T-cell (primary cell): ENCODE measurements at places on chromosomes 16 and 17.

GRCh38 chr17:75894049-75894733 lies 2.6 kb downstream of the TRIM65 start:
- no peak for DNase-seq

GRCh38 chr16:67645397-67646121 lies 615 bp downstream of the CARMIL2 start:
- no peak for DNase-seq

DNA sequence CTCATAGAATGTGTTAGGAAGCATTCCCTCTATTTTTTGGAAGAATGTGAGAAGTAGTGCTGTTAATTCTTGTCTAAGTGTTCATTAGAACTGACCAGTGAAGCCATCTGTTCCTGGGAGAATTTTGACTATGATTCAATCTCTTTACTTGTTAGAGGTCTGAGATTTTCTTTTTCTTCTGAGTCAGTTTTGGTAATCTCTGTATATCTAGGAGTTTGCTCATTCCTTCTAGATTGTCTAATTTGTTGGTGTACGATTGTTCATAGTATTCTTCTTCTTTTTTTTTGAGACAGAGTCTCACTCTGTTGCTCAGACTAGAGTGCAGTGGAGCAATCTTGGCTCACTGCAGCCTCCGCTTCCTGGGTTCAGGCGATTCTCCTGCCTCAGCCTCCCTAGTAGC lies 20.4 kb downstream of the NFATC3 start:
- no peak for DNase-seq

- no peak for DNase-seq
Measured at GRCh38 chr17:68133346-68134045, 98.0 kb downstream of the KPNA2 start.

DNA sequence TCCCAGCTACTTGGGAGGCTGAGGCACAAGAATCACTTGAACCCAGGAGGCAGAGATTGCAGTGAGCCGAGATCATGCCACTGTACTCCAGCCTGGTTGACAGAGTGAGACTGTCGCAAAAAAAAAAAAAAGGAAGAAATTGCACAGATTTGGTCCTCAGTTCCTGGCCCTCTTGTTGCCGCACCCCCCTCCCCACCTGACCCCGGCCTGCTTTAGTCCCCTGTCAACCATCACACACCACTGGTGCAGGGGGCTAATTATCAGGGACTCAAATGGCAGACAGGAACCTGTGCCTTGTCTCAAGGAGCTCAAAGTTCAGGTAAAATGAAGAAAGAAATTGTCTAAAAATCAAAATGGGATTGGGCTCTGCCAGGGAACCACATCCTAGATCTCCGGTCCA lies 28.1 kb downstream of the NGFR start:
- no peak for DNase-seq

- no peak for DNase-seq
Measured at GRCh38 chr16:31262084-31262483, 2.3 kb downstream of the ITGAM start.
